Urothelium cell line (cell line): ENCODE measurements at places on chromosomes 11 and 22.
A peak's percentile ranks its signal among the peaks of the same experiment; 100 is the strongest.

DNA sequence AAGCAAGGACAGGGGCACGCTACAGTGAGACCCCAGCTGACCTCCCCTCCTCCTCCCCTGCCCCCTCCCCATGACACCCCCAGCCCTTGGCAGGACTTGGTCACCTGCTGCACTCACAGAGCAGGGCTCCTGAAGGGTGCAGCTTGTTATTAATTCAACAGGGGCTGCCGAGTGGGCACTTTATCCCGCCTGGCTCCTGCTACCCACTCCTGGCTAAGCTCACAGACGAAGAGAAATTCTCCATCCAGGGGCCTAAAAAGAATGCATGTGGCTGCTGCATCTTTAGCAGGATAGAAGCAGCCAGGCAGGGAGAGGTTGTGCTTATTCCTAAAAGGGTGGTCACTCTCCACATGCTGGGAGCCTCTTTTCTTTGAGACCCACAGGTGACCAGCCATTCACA lies 40.3 kb downstream of the GALNT18 start:
- no peak for DNase-seq

GRCh38 chr11:45155058-45155551 lies 8.7 kb downstream of the PRDM11 start:
- DNase-seq: no peak

DNA sequence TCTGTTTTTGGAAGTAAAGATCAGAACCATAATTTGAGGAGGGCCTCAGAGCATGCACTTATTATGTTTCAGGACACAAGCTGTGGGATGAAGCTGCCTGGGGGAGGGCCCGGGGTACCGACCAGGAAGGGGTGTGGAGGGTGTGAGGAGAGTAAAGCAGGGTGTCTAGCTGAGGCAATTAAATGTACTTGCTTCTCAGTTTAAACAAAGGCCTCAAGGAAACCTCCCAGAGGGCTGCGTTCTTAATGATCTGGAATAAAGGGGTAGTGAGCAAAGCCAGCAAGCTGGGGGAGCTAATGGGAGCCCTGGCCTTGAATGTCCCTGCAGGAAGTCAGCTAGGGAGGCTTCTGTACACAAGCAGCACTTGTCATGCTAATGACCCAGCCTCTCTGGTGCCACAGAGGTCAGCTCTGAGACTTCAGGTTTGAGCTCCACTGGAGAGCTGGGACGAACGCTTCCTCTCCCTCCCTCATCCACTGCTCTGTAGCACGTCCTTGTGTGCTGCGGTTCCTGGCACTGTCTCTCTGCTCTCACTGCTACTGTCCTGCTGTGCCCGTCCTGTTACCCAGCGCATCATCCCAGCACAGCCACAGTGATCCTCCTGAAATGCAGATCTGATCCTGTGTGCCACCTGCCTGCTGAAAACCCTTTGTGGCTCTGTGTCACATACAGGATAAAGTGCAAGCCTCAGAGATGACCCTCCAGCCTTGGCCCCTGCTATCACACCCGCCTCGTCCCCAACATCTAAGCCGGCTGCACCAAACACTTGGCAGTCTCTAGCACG lies 159.7 kb downstream of the DBX1 start:
- DNase-seq: no peak

- no peak for DNase-seq
These were observed 29.2 kb downstream of the GRAMD4 start for GRCh38 chr22:46649141-46650077.

GRCh38 chr11:70537576-70538571 lies 139.5 kb downstream of the CTTN start:
- DNase-seq: no peak

DNA sequence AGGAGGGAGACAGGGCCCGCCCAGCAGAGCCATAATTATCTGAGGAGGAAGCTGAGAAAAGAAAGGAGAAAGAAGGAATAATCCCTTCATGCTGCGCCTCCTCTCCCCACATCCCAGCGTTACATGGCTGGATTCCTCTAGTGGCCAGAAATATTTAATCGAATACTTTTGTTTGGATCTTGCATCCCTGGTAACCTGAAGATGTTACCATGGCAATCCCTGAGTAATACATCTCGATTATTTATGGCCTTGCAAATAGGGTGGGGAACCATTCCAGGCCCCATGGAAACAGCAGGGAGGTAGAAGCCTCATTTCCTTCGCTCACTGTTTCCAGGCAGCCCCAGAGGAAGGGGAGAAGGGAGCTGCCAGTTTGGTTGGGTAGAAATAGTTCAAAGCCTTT lies 357.7 kb downstream of the BUD13 start:
- peak; percentile 35 for DNase-seq

DNA sequence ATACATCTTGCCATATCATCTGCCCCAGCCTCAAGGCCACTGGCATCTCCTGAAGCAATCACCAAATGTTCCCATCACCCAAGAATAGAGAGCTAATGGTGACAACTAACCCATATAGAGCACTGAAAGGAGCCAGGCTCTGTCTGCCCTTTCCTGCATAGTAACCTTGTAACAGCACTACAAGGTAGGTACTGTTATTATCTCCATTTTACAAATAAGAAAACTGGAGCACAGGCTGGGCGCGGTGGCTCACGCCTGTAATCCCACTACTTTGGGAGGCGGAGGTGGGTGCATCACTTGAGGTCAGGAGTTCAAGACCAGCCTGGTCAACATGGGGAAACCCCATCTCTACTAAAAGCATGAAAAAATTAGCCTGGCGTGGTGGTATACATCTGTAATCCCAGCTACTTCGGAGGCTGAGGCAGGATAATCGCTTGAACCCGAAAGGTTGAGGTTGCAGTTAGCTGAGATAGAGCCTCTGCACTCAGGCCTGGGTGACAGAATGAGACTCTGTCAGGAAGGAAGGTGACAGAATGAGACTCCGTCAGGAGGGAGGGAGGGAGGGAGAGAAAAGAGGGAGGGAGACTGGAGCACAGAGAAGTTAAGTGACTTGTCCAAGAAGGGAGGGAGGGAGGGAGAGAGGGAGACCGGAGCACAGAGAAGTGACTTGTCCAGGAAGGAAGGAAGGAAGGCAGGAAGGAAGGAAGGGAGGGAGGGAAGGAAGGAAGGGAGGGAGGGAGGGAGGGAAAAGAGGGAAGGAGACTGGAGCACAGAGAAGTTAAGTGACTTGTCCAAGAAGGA lies 2.2 kb downstream of the SLC35F2 start:
- no peak for DNase-seq

- no peak for DNase-seq
These were observed 13.8 kb upstream of the TUBA8 start for GRCh38 chr22:18096823-18097222.

GRCh38 chr11:42762348-42762747 lies 549.4 kb upstream of the API5 start:
- DNase-seq: no peak

DNA sequence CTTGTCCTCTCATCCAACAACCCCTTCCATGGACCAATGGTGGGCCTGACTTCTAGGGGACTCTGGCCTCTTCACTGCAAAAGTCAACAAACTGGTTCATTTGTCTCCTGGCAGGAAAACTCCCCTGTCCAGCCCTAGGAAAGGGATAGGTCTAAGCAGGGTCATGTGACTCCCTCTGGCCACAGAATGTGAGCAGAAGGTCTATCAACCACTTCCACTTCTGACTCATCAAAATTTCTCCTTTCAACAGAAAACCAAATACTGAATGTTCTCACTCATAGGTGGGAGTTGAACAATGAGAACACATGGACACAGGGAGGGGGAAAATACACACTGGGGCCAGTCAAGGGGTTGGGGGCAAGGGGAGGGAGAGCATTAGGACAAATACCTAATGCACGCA lies 1.3 kb upstream of the ISX start:
- peak; percentile 83 for DNase-seq

DNA sequence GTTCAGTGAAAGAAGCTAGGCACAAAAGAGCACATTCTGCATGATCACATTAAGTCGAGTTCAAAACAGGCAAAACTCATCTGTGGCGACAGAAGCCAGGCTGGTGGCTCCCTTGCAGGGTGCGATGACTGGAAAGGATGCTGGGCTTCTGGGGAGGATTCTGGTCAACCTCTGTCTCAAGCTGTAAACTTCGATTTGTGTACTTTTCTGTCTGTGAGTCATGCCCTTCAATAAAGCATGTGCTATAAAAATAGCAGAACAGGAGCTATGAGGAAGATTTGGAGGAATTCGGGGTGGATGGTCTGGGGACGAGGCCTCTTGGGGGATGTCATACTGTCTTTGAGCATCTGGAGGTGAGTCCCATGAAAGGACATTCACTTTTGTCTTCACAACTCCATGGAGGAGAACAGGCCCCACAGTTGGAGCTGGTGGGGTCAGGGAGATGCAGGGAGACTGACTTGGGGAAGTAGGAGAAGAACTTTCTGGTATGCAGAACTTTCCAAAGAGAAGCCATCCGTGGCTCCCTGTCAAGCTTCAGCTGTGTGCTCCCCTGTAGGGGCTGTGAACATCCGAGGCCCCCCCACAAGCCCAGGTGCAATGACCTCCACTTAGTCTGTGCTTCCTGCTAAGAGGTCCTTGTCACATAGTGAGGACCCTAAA lies 77.8 kb upstream of the LINC01488 start:
- peak; percentile 43 for DNase-seq

DNA sequence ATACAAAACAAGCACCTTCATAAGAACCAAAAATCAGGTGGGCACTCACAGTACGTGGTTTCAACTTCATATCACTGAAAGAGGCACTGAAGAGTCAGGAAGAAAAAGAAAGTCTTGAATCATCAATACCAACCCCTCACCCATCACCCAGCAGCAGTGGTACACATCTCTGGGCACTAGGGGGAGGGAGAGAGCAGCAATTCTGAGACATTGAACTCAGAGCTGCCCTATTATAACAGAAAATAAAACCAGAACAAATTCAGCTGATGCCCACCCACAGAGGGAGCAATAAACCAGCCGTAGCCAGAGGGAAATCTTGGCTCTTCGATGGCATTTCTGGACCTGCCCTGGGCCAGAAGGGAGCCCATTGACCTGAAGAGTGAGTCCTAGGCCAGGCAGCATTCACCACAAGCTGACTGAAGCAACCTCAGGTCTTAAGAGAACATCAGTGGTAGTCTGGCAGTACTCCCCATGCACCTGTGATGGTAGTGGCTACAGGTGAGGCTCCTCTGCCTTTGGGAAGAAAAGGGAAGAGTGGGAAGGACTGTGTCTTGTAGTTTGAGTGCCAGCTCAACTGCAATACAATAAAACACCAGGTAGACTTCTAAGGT lies 42.2 kb upstream of the FAM181B start:
- peak; percentile 58 for DNase-seq

- no peak for DNase-seq
These were observed 8.5 kb downstream of the RAB6A start for GRCh38 chr11:73752216-73752867.

DNA sequence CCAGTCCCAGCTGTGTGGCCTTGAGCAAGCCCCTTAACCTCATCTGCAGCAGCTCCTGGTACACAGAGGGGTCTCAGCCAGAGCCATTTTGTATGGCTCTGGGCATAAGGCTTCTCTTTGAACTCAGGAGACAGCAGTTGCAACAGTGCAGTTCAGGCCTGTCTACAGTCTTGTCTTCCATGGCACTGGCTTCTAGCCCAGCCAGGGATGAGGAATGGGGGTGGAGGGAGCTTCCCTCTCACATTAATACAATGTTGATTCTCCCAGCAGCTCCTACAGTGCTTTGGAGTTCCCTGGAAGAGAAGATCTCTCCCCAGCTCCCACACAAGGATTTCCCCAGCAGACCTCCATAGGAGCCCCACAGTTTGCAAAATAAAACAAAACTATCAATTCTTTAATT lies 350.2 kb downstream of the BUD13 start:
- DNase-seq: no peak

DNA sequence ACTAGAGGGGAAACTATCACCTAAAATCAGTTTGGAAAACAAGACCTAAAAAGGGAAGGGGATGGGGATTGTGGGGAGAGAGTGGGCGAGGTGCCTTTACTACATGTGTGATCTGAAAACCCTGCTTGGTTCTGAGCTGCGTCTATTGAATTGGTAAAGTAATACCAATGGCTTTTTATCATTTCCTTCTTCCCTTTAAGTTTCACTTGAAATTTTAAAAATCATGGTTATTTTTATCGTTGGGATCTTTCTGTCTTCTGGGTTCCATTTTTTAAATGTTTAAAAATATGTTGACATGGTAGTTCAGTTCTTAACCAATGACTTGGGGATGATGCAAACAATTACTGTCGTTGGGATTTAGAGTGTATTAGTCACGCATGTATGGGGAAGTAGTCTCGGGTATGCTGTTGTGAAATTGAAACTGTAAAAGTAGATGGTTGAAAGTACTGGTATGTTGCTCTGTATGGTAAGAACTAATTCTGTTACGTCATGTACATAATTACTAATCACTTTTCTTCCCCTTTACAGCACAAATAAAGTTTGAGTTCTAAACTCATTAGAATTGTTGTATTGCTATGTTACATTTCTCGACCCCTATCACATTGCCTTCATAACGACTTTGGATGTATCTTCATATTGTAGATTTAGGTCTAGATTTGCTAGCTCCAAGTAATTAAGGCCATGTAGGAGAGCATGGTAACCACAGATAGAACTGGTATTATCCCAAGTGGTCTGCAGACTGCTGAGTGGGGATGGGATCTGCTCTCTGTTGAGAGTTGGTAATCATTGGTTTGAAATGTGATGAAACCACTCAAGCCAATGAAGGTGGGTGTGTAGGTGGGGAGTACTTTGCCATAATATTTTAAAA lies 3.6 kb downstream of the NEAT1 start:
- DNase-seq: no peak

DNA sequence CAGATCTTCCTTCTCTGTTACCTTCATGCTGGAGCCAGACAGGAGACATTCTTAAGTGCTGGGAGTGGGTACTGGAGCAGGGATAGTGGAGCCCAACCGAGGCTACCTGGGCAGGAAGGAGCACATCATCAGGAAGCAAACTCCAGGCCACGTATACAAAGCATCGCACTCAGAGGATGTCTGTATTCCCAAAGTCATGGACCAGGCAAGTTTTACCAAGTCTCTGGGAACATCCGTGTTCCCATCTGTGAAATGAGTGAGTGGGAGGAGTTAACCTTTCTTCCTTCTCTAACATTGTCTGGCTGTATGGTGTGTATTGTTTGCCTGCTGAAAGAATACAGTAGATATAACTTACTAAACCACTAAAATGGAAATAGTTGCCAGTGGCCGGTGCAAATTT lies 175.0 kb upstream of the TMEM45B start:
- DNase-seq: no peak

- DNase-seq: no peak
These were observed 932.8 kb downstream of the BRD1 start for GRCh38 chr22:48894804-48895250.

- DNase-seq: no peak
These were observed 185.4 kb upstream of the CNTN5 start for GRCh38 chr11:98835335-98835734.

- DNase-seq: no peak
These were observed 392.1 kb downstream of the NTM start for GRCh38 chr11:131762346-131763110.

GRCh38 chr11:65867284-65868071 lies 5.1 kb downstream of the EFEMP2 start:
- no peak for DNase-seq

DNA sequence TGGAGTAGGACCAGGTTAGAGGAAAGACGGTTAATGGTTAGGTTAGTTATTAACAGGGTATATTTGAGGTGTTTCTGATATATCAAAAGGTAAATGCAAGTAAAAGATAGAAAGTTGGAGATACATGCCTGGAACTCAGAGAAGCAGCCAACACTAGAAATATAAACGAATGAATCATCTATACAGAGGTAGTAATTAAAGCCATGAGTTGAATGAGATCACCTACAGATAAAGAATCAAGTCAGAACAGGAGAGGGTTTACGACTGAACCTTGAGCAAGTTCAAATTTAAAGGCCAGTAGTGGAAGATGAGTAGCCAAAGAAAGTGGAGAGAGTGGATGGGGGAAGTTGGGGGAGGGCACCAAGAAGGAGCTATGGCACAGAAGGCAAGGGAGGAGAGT lies 73.9 kb downstream of the SPON1 start:
- no peak for DNase-seq

GRCh38 chr11:62548545-62549335 lies 2.1 kb upstream of the AHNAK start:
- DNase-seq: no peak
